Effector CD4-positive, alpha-beta T cell (primary cell): ENCODE measurements at places on chromosomes 13 and 19.

- DNase-seq: no peak
Measured at GRCh38 chr13:114157869-114158495, 21.1 kb upstream of the CFAP97D2 start.

GRCh38 chr19:9054765-9055164 is 32.1 kb upstream of the OR1M1 start:
- DNase-seq: no peak

- no peak for DNase-seq
Measured at GRCh38 chr13:93098972-93099371, 127.6 kb upstream of the GPC6 start.

GRCh38 chr19:43752287-43752875 is 2.4 kb downstream of the SMG9 start:
- DNase-seq: no peak

- DNase-seq: no peak
Measured at GRCh38 chr13:41582027-41582463, 124.7 kb downstream of the RGCC start.

DNA sequence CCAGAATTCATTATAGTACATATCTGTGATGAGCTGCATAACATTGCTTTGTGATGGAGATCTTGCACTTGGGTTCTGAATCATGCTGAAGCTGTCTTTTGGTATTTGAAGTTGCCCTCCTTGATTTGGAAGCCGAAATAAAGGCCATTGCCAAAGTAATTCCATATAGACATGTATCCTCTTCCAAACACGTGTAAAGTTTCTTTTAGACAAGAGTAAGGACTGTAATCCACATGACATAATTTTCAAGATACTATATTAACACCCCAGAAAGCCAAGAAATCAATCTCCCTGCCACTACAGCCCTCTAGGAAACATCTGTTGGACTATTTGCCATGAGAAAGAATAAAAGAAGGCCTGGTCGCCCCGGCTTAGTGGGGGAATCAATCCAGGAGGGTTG is 754.2 kb downstream of the FGF9 start:
- no peak for DNase-seq

DNA sequence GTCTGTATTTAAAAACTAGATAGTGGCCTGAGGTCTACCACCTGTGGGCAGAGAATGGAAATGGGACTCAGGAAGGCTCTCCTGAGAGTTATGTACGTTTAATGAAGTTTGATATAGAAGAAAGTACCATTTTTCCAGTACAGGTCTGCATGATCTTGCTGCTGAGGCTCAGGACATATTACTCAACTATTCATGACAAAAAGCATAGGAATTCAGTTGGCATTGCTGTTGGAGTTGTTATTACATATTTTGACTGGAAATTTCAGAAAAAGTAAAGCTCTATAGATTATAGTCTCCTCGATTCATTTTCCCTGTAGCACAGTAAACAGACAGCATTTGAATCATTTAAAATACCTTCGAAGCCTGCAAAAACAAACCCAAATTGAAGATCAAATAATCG is 469.8 kb downstream of the DCT start:
- DNase-seq: no peak

- DNase-seq: no peak
Measured at GRCh38 chr13:76971851-76972829, 19.7 kb upstream of the CLN5 start.

- DNase-seq: no peak
Measured at GRCh38 chr13:33362986-33363727, 77.6 kb upstream of the STARD13 start.

GRCh38 chr13:69571606-69572323 is 535.9 kb upstream of the ATXN8OS start:
- no peak for DNase-seq

GRCh38 chr13:47678201-47678968 is 322.7 kb downstream of the SUCLA2 start:
- DNase-seq: no peak

DNA sequence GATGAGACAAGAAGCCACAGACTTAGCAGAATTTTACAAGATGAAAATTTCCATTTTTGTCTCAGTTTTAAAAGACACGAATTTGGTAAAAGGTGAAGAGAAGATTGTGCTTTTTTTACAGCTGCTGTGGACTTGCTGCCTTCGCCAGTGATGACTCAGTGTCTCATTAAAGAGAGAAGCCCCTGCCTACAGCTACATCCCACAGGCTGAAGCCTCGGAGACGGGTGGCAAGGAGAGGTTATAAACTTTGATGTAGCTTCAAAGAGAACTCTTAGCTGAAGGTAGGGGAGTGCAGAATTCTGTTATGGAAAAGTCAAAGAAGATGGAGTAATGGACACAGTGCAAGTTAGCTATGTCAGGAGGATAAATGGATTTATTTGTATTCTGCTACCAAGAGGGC is 683.4 kb upstream of the ARGLU1 start:
- DNase-seq: no peak

DNA sequence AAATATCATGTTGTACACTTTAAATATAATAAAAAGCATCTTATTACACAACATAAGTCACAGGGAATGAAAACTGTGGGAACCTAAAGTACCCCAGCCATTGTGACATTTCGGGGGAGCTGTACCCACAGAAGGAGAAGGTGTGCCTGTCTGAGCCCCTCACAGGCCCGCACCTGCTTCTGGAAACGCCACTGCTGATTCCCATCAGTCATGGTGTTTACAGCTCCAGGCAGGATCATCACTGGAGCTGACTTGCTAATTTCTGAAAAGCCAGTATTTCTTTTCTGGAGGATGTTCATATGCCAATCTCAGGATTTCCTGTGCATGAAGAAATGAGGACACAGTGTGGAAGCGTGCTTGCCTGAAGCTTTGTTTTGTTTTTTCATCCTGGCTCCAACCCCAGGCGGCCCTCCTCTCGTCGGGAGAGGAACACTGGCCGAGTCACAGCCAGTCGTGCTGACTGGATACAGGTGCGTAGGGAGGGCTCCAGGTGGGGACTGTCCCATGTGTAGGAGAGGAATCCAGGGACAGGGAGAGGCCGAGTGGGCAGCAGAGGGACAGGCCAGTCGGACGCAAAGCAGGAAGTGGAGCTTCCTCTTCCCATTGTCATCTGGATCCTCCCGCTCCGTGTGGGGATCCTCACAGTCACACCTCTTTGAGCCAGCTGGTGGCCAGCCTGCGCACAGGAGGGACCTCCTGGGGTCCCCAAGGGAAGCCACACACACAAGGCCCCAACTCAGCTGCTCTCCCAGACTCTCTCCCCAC is 4.2 kb upstream of the ATP12A start:
- DNase-seq: no peak

DNA sequence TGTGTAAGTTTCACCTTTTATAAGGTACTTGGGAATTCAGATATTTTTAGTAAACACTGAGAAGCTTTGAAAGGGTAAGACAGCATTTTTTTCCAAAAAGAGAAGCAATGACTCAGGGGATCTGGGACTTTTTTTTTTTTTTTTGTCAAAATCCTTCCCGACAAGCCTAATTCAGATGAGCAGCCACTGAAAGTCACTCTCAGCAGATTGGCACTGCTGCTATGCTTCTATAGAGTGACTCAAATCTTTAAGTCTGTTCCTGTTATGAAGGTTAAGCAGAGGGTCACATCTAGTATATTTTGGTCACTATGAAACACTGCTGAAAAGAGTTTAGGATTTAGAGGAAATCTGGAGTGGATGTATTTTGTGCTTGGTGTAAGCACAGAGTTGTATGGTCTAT is 571.1 kb downstream of the MYO16 start:
- no peak for DNase-seq
